ENCODE measurements at places on chromosomes 6 and 20.
A peak's percentile ranks its signal among the peaks of the same experiment; 100 is the strongest.

DNA sequence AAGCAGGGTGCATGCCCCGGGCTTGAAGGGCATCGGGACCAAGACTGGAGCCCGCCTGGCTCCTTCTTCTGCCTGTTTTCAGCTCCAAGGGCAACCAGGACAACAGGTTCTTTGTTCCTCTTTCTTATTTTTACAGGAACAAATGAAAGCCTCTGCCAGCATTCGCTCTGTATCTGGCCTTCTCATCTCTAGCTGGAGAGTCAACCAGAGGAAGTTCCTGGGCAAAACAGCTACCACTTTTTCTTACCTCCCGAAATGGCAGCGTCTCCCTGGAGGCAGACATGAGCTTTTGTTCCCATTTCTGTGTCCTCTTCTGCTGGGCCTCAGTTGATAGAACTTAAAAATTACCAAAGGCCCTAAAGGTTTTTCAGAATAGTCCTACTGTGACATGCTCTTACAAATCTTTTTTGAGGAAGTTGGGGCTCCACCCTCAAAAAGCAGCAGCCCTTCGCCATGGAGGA is 74.1 kb upstream of the NAA20 start:
- DNase-seq = peak; percentile 81

DNA sequence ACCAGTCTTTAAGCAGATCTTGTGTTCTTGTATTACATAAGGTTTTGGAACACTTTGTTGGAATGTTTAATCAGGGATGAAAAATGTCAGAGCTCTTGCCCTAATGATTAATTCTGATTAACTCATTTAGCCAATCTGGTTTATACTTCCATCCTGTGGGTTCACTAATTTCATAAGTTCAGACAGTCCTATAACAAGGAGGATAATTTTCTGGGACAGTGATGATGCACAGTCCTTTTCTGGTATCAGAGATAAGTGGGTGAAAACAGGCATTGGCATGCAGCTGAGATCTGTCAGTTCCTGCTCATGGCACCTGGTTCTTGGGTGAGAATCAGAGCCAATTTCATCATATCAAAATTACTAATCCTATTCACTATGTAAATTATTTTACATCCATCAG is 125.0 kb upstream of the LAMA2 start:
- no peak for DNase-seq

GRCh38 chr20:6976106-6976900 is 208.8 kb downstream of the BMP2 start:
- peak; percentile 67 for DNase-seq

- no peak for DNase-seq
Observed at GRCh38 chr20:32354592-32355416, 3.3 kb upstream of the ASXL1 start.

GRCh38 chr20:41375846-41376245 is 9.2 kb upstream of the EMILIN3 start:
- DNase-seq = no peak

- no peak for DNase-seq
Observed at GRCh38 chr6:35038076-35038475, 103.1 kb downstream of the TCP11 start.

GRCh38 chr6:86030875-86031274 is 388.2 kb upstream of the SYNCRIP start:
- DNase-seq = no peak

GRCh38 chr20:11796026-11796425 is 121.7 kb upstream of the BTBD3 start:
- peak; percentile 92 for DNase-seq

DNA sequence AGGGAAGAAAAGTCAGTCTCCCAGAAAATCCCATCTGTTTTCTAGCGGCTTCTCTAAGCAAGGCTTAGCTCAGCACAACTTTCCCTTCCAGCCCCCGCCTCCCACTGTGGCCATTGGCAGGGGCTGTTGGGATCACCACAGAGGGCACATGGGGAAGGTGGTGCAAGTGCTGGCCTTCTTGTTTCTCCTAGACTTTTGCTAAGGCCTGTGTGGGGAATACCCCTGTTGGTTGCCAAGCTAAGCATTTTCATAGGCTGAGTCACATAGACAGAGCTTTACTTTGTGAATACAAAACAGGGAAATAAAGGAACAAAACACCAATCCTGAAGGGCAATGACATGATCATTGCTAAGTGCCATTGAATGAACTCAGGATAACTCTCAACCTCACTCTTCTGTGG is 32.4 kb upstream of the TIAM2 start:
- no peak for DNase-seq

DNA sequence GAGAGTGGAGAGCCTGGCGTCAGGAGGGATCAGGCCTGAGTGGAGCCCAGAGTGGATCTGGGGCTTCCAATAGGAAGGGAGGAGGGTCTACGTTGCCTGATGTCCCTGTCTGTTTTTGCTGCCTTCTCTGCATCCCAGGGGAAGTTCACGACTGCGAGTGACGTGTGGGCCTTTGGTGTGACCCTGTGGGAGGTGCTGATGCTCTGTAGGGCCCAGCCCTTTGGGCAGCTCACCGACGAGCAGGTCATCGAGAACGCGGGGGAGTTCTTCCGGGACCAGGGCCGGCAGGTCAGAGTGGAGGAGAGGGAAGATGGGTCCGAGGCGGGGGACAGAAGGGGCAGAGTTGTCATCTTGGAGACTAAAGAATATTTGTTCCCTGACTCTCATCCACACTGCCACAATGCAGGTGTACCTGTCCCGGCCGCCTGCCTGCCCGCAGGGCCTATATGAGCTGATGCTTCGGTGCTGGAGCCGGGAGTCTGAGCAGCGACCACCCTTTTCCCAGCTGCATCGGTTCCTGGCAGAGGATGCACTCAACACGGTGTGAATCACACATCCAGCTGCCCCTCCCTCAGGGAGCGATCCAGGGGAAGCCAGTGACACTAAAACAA is 9.2 kb upstream of the GTF2H4 start:
- DNase-seq = no peak

- DNase-seq = peak; percentile 22
Observed at GRCh38 chr6:63941747-63942470, 306.3 kb downstream of the PHF3 start.

- DNase-seq = no peak
Observed at GRCh38 chr6:167219967-167220512, 62.3 kb upstream of the GPR31 start.

- peak; percentile 30 for DNase-seq
Observed at GRCh38 chr6:100657678-100658330, 193.1 kb upstream of the SIM1 start.

- no peak for DNase-seq
Observed at GRCh38 chr6:4088704-4089103, 9.8 kb upstream of the FAM217A start.

GRCh38 chr6:130834482-130835251 is 7.5 kb downstream of the SMLR1 start:
- DNase-seq = no peak

DNA sequence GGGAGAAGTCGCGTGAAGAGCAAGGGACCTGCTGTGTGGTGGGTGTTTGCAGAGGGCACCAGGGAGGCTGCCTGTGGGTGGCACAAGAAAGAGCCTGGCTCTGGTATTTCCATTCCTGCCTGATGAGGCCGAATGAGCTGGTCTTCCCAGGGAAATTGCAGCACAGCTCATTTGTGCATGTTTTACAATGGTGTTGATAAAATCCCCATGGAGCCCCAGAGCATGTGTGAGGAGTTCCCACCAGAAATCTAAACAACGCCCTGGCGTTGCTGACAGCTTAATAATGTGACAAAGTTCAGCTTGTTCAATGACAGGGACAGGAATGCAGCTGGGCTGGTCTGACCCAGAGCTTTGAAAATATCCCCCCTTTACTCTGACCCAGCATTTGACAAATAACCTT is 135.5 kb downstream of the CLIC5 start:
- no peak for DNase-seq

GRCh38 chr6:33888664-33889200 is 84.9 kb upstream of the MLN start:
- DNase-seq = no peak

GRCh38 chr6:37354526-37355384 is 972 bp downstream of the RNF8 start:
- no peak for DNase-seq

DNA sequence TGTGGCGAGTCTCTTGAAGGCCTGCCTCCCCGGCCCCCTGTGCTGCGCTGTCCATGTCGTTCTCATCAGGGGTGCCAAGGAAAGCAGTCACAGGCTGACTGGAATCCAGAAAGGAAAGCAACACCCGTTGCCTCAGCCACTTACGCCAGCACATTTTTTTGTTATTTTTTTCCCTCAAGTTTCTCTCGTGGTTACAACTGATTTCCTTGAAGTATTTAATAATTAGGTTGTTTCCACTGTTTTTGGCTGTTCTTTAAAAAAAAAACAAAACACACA is 17.9 kb upstream of the SLC22A1 start:
- DNase-seq = no peak

DNA sequence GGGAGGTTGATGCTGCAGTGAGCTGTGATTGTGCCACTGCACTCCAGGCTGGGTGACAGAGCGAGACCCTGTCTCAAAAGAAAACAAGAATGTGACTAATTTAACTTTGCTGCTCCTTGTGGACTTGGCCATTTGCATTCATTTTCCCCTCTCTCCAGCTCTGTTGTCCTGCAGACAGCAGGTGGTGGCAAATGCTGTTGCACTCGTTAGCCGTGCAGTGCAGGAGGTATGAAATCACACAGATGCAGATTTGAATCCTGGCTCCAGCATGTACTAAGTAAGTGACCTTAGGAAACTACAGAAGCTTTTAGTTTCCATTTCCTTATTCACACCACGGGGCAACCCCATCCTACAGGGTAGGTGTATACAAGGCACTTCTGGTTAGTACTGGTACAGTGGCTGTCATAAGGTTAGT is 9.6 kb upstream of the BEND3 start:
- peak; percentile 10 for DNase-seq

DNA sequence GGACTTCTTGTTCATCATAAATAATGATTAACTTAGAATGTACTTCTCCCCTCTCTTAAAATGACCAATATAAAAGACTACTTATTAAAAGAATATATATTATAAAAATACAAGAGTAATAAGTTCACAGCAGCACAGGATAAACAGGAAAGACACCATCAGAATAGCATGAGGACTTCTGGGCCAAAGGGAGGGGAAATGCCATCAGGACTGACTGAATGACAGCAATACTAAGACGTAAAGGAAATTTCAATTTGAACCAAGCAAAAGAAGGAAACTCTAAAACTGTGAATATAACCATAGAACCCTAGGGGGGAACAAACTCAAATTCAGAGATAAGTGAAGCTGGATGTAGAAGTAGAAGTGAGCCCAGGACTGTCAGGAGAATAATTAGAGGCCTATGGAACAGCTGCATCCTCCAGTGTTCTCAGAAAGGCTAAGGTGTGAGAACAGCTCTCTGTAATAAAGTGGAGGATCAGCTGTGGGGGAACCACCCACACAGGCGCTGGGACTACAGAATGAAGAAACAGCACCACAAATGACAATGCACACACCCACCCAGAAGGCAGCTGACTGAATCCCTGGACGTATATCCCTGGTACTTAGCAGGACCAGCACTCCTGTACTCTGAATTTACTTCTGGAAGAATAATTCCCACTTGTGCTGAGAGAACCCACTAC is 37.8 kb downstream of the ZHX3 start:
- no peak for DNase-seq

DNA sequence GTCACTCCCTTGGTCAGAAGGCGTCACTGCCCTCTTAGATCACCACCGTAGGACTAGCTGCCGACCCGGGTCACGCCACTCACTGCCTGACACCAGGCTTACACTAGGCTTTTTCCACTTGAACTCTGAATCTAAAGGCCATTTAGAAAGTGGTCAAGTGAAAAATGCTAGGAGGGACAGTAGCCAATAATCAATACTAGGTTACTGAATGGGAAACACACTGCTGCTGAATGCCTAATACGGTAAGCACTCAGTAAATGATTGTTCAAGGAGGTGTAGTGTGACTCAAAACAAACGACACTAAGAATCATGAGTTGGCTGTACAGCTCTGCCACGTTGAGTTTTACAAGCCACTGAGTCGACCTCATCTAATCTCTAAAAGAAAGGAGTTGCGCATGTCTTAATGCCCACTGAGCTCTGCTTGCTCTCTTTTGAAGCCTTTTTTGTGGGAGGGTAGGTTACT is 760 bp upstream of the IBTK start:
- peak; percentile 37 for DNase-seq

DNA sequence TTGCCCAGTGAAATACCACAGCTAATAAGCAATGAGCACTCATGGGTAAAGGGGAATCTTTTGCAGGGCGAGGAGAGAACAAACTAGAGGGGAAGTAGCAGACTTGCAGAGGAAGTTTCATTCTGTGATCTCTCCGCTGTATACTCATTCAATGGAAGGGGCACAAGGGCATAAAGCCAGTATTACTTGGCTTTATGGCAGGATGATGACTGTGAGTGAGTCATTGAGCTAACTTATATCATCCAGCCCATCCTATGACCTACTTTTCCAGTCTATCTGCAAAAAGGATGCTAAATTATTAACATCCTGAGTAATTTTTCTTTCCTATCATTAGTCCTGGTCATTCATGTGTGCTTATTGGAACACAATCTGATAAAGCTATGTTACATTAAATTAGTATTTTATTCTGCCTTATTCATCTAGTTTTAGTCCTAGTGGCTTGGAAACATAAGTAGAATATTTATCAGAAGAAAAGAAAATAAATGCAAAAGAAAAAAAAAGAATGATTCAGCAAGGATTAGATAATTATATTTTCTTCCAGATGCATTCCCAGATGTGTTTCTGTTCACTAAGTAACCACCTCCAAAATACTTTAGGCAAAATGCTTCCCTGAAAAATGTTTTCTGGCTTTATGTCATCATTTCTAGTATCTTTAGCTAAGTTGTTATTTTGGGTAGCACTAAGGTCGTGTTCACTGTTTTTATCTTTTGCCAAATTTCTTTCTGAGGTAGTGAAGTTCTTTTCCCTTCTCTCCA is 471.7 kb downstream of the CDKAL1 start:
- DNase-seq = peak; percentile 59

GRCh38 chr20:4883546-4883945 is 117.8 kb downstream of the SLC23A2 start:
- no peak for DNase-seq

All from MV-4-11 (cell line).